ENCODE measurements at places on chromosomes 11 and 22. TPM values are rescaled to one million over a fixed set of nuclear protein-coding genes. Genes with fewer than 3 reads are reported as not detected.

The TRPM5 gene
- total RNA-seq, result not detected

The POU2AF2 gene
- not detected for total RNA-seq

The VPREB1 gene
- not detected for total RNA-seq

The OR51E2 gene
- under 0.01 TPM for total RNA-seq

The EXPH5 gene
- total RNA-seq, result under 0.01 TPM

The FIBIN gene
- total RNA-seq, result 6.5 TPM

The AIFM3 gene
- 4.5 TPM for total RNA-seq

The TRIM48 gene
- total RNA-seq, result not detected

The OTOG gene
- total RNA-seq, result under 0.01 TPM

The OR2AG2 gene
- 0.41 TPM for total RNA-seq

The HPX gene
- 0.82 TPM for total RNA-seq

The IL17REL gene
- total RNA-seq, result under 0.01 TPM

The P2RY6 gene
- total RNA-seq, result under 0.01 TPM

The NXPE1 gene
- not detected for total RNA-seq

The TLCD5 gene
- total RNA-seq, result 16.3 TPM

The DBX1 gene
- total RNA-seq, result not detected

The UCP3 gene
- total RNA-seq, result 0.82 TPM

DNA sequence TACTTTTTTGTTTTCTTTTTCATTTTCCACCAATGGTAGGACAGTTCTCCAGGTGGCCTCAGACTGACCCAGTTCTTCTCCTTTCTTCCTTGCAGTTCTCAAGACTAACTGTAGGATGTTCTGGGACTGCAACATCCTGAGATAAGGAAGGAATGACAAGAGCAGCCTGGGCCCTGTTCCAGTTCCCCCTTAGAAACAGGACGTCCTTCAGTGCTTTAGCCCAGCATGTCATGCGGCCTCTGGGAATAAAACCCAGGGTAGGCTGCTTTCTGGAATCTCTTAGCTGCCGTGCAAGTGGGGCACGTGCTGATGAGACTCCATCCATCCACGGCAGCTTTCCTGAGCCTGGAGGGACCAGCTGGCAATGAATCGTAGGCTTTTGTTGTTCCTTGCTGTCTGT is 24.0 kb upstream of the CADM1 start:
- DNase-seq, result no peak

- DNase-seq, result no peak
Measured at GRCh38 chr22:17491090-17491640, 72.1 kb upstream of the SLC25A18 start.

DNA sequence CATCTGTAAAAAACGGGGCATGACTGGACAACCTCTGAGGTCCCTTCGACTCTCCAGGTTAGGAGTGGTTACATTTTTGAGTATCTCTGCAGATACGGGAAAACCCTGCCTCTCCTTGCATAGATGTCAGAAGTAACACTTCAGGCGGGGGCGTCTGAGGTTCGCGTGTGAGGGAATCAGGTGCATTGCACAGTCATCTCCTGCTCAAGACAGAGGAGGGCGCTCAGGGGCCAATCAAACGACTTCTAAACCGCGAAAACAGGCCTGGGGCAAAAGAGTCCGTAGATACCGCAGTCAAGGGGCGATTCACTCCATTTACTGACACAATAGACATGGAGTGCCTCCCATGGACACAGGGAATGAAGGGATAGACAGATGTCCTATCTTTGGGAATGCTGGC is 31.7 kb downstream of the KIRREL3 start:
- DNase-seq, result no peak

- no peak for DNase-seq
Measured at GRCh38 chr11:128719556-128719824, 25.6 kb downstream of the FLI1 start.

- no peak for DNase-seq
Measured at GRCh38 chr22:30265823-30266444, 717 bp downstream of the OSM start.

- no peak for DNase-seq
Measured at GRCh38 chr11:3199537-3200295, 18.9 kb downstream of the MRGPRG start.

GRCh38 chr22:25030636-25031035 is 78.1 kb downstream of the KIAA1671 start:
- DNase-seq, result no peak

DNA sequence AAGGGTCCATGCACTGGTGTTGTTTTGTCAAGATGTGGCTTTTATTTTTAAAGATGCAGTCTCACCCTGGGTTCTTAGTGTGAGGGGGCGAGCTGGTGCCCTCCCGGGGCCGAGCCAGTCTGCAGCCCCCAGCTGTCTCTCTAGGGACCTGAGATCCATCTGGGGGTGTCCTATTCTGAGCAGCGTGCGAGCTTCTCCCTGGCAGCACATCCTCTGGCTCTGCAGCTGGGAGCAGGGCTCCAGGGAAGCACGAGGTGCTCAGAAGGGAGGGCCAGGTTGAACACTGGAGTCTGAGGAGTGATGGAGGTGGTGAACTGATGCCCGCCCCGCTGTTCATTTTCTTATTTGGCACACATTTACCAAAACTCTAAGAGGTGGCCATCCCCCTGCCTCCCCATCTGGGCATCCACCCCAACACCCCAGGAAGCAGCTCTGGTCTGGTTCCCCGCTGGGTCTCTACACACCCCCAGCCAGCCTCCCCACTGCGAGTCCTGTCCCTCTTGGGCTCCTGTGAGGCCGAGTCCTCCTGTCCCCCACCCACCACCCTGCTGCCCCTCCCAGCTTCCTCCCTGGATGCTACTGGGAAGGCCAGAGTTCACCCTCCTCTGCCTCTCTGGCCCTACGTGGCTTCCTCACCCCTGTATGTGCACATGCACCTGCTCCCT is 956.4 kb downstream of the BRD1 start:
- no peak for DNase-seq

- no peak for DNase-seq
Measured at GRCh38 chr11:95074792-95075563, 8.3 kb downstream of the SRSF8 start.

GRCh38 chr11:2901854-2902783 is 16.5 kb upstream of the CDKN1C start:
- peak; percentile 91 for DNase-seq

- DNase-seq, result no peak
Measured at GRCh38 chr11:70528046-70528793, 129.9 kb downstream of the CTTN start.

DNA sequence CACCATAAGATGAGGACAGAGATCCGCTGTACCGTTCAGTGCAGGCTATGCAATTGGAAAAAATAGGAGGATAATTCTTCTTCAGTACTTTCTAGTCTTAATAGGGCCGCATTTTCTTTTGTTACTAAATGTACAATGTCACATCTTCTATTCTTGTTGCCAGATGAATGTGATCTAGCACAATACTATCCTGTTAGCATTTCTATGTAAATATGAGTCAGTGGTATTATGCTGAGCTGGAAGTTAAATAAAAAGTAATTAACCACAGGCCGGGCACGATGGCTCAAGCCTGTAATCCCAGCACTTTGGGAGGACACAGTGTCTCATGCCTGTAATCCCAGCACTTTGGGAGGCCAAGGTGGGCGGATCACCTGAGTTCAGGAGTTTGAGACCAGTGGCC is 24.4 kb upstream of the BIRC3 start:
- no peak for DNase-seq

GRCh38 chr22:31215018-31215535 is 3.0 kb downstream of the LIMK2 start:
- DNase-seq, result no peak

DNA sequence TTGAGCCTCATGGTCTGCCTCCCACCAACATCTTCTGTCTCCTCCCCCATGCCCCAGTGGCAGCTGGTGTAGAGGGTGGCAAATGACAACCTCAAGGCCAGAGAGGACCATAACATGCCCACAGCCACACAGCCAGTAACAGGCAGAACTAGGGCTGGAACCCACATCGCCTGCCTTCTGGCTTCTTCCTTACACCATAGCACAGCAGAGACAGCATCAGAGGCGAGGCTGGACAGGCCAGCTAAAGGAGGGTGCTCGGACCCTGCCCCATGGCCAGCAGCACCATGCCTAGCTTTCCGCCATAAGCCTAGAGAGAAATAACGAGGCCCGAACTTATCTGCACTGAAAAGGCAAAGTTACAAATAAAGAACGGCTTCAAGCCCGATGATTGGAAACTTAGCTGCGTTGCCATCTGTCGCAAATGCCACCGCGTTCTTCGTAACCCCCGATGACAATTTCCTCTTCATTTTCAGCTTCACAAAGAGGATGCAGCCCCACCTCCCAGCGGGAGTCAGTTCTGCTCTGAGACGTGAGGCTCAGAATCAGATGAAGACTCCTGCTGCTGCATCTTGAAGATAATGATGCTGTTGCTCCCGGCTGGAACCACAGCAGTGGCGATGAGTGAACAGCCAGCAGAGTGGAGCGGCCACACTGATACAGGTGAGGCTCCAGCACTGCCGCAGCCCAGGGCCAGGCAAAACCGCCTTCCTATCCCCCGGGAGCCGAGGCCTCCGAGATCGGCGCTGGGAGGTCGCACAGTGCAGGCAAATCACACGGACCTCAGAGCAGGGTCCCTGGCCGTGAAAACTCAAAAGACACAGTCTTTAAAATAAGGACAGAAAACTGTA is 73.8 kb upstream of the RTL6 start:
- no peak for DNase-seq

GRCh38 chr11:2382129-2382517 is 5.0 kb downstream of the CD81 start:
- DNase-seq, result no peak

DNA sequence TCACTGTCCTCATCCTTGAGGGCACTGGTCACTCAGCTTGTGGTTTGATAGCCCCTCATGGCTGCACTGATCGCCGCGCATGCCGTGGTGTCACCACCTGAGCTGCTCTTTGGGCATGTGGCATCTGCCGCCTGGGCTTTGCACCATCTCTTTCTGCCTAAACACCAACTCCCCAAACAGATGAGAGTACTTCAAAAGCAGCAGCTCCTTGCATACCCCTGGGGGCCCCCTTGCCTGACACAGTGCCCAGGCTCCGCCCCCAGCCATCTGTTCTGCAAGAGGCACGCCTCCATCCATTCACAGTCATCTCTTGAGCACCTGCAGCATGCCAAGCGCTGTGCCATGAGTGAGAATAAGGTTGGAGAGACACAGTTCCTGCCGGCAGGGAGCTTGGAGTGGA is 104.5 kb upstream of the B3GAT1 start:
- no peak for DNase-seq

DNA sequence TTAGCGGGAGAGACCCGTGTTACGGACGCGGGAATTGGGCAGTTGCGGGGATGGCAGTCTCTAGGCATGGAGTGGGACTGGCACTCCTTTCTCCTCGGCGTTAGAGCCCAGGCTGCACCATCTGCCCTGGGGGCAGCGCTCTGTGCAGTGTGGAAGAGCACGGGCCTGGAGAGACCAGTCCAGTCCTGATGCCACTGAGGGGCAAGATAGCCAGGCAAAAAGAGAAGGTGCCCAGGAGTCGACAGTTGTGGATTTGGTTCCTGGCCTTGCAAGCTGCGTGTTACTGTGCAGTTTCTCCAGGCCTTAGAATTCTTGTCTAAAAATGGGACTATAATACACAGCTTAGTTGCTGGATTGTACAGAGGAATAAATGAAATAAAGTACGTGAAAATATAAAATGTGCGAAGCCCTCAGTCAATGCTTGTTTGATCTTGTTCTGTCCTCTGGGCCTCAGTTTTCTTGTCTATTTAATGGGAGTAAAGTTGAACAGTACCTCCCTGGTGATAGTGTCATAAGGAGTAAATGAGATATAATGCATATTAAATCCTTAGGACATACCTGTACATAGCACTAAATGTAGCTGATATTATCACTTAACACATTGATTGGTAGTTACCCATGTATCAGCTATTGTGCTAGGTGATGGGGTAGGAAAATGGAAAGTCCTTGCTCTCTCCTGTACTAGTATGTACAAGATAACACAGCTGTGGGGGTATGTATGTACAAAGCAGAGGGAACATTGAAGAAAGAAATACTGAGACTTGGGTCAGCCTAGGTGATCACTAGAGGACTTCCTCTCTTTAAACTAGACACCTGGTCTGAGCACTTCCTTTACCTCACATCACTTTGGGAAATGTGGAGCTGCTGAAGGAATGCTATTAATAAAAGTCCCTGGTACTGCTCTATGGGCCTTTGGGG is 1.2 kb downstream of the ATXN10 start:
- DNase-seq, result no peak

- no peak for DNase-seq
Measured at GRCh38 chr11:123518496-123519054, 88.5 kb downstream of the GRAMD1B start.

DNA sequence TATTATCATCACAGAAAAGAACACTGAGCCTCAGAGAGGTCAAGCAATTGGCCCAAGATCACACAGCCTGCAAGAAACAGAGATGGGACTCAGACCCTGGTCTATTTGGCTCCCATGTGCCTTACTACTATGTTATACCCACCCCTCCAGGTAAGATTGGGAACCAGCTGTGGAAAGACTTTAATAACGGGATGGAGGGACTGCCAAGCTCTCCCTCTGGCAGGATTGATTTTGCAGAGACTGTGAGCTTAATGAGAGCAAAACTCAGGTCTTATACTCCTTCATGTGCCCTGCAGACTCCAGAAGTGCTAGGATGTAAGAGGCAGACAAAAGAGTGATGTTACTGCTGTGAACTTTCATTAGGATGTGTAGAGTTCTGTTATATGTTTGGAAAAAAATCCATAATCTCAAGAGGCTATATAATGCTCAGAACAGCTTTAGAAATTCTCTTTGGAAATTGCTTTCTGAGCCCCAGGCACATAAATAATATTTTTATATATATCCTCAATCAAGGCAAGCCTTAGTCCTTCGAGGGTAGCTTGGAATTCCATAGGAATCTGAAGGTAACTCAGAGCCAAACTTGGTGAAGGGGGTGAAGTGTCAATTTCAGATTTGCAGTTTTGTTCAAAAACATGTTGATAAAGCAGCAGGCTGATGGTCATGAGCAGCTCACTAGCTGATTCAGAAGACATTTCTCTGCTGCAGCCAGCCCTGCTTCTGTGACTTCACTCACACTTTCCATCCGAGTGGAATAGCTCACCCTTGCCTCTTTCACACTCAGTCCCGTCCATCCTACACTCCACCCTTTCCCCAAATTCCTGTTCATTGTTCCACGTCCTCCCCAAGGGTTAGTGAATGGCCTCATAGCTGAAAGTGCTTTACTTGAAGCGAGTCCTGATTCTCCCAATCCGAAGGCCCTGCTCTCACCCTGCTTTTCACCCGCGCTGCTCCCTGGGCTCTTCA is 188.8 kb downstream of the SNX19 start:
- DNase-seq, result no peak

- peak; percentile 46 for DNase-seq
Measured at GRCh38 chr22:48277868-48278581, 1515.6 kb downstream of the TBC1D22A start.

GRCh38 chr11:64385945-64386704 is 27.2 kb downstream of the RPS6KA4 start:
- no peak for DNase-seq
